ENCODE measurements at places on chromosomes 6 and 20.

DNA sequence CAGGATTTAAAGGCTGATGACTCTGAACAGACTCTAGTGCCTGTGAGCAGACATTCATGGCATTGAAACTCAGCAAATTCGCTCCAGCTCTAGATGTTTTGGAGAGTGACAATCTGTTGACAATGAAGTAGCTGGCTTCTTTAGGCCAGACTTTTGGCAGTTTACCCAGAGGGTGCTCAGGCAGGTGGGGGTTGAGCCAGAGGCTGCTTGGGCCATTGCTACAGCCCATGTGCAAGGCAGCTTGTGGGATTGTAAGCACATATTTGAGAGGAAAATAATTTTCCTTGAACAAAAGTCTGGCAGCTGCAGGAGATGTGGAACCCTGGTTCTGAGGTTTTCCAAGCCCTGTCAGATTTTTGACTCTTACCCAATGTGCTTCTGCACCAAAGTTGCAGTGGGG lies 311.6 kb downstream of the CDC5L start:
- no peak for DNase-seq

DNA sequence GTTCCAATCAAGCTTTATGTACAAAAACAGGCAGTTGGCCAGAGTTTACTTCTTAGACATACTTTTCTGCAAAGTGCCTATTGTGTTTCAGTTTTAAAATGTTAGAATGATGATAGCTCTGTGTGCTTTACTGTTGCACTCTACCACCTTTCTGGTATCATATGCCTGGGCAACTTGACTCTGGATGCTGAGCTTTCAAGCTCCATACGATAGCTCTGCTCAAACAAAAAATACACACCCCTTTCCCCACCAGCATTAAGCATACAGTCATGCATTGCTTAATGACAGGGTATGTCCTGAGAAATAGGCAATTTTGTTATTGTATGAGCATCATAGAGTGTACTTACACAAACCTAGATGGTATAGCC lies 123.1 kb downstream of the RCAN2 start:
- DNase-seq = no peak

GRCh38 chr6:711925-712324 lies 19.0 kb upstream of the EXOC2 start:
- no peak for DNase-seq

- DNase-seq = no peak
Measured at GRCh38 chr6:107495196-107495643, 5.3 kb downstream of the SOBP start.

DNA sequence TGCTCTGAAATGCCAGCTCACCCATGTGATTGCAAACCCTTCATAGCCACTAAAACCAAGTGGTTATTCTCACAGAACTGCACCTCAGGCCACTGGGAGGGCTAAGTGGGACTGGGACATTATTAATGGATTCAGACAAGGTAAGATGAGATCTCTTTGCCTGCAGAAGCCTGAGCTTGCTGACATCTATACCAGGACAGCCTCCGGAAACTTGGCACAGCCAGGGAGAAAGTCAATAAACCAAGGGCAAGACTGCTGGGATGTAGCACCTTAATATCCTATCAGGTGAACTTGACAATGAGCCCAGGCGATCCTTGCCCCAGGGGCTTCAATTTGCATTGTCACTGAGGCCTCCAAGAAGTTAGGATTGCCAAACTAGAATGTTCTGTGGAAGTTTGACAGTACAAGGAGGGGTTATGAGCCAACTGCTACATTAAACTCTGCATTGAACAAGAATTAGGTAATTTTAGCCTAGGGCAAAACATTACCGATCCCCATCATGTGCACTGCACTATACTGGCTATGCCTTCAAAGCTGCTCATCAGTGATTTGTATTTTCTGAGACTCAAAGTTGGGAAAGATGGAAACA lies 60.1 kb upstream of the RALGAPA2 start:
- no peak for DNase-seq

DNA sequence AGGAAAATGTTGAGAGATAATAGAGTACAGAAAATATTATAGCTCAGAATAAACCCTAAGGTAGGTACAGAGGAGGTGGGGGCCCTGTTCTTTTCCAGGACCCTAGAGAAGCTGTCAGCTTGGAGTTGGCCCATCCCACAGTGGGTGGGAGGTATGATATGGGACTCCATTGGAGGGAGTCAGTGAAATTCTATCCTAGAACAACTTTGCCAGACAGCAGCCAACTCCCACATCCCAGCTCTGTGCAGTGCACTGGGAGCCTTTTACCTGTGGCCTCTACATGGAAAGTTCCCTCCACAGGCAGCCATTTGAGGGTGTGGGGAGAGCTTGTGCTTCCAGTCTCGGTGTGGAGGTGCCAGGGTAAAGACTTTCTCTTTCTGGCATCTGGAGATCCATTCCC lies 36.8 kb upstream of the CLIC5 start:
- DNase-seq = no peak

DNA sequence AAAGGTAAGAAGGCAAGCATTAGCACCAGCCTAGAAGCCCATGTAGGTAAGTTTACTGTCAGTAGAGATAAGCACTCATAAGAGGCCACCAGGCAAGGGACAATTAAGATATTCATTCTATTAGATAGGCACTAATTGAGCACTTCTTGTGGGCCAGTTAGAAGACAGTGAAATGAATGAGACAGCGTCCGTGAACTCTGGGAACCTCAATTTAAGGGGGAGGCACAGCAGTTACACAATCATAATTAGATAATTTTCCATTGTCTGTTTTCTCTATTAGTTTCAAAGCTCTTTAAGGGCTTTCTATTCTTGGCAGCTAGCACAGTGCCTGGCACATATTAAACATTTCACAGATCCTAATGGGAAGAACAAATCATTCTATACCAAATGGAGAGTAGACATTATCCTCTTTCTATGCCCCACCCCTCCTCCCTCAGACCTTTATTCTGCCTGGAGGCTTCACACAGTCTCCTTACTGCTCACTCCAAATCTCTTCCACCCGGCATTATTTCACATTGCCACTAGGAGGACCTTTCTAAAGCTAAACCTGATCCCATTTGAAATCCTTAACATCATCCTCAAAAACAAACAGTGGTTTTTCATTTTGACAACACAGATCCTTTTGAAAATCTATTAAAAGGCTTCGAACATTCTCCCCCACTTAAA lies 529.6 kb downstream of the ADGRB3 start:
- DNase-seq = no peak

DNA sequence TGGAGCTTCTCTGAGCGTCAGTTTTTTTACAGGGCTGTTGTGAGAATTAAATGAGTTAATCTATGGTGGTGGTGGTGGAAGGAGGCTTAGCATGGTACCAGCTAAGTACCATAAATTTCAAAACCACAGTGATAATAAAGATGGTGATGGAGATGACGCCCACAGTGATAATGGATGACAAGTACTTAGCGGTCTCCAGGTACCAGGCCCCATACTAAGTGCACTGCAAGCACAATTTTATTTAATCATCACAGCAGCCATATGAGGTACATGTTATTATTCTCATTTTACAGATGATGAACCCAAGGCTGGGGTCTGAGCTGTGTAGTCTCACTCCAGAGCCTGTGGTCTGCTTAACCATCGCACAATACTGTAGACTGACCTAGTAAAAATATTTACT lies 75.1 kb downstream of the PAX1 start:
- no peak for DNase-seq

GRCh38 chr20:1893721-1894470 lies 1.3 kb upstream of the SIRPA start:
- DNase-seq = no peak

- DNase-seq = no peak
Measured at GRCh38 chr6:87066449-87067333, 28.2 kb downstream of the CGA start.

DNA sequence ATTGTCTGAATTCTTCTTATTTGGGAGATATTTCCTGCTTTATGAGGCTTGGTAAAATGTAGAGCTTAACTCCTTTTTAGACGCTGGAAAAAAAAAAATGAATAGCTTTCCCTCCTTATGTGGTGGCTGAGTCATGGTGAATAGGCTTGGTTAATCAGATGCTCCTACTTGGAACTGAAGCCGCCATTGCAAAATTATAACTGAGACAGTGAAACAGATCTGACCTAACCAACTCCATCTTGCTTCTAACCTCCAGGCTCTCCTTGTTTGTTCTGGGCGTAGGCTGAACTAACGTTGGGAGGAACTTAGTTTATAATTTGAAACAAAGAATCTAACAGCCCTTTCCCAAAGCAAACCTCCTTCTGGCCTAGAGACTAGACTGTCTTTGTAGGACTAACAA lies 43.2 kb upstream of the PLCB4 start:
- no peak for DNase-seq

GRCh38 chr6:104253236-104253635 lies 606.5 kb downstream of the HACE1 start:
- no peak for DNase-seq

- DNase-seq = no peak
Measured at GRCh38 chr6:51959744-51960383, 127.5 kb downstream of the PKHD1 start.
